Stimulated activated effector memory CD8-positive, alpha-beta T cell treated with anti-CD3 and anti-CD28 coated beads, Interleukin-12 subunit alpha, Interleukin-12 subunit beta, amount 100 ng/mL, for 72 hours (primary cell): ENCODE measurements at places on chromosomes 2 and 18.

GRCh38 chr18:43758734-43759133 lies 481.4 kb upstream of the SYT4 start:
- no peak for DNase-seq

DNA sequence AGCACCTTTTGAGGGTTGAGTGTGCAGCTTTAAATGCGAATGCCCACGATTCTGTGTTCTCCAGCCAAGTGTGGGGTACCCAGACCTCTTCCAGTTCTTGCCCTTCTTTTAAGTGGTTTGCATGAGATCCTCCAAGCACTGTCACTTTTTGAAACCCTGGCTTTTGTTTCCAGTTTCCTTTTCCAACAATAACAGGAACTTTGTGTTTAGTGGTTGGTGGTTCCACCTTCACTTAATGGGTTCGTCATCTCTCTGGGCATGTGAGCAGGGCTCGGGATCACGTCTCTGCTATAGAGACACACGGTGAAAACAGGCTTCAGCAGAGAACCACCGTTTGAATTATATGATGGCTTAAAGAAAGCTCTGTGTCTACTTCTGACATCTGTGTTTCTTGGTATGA lies 197.6 kb downstream of the LDLRAD4 start:
- no peak for DNase-seq

GRCh38 chr2:227031379-227031778 lies 132.6 kb downstream of the COL4A4 start:
- no peak for DNase-seq

- no peak for DNase-seq
These were observed 20.9 kb downstream of the CELF4 start for GRCh38 chr18:37544713-37545112.

GRCh38 chr2:94984964-94985575 lies 40.4 kb upstream of the MAL start:
- no peak for DNase-seq

- DNase-seq, result no peak
These were observed 34.6 kb upstream of the TMEM17 start for GRCh38 chr2:62540408-62541168.

DNA sequence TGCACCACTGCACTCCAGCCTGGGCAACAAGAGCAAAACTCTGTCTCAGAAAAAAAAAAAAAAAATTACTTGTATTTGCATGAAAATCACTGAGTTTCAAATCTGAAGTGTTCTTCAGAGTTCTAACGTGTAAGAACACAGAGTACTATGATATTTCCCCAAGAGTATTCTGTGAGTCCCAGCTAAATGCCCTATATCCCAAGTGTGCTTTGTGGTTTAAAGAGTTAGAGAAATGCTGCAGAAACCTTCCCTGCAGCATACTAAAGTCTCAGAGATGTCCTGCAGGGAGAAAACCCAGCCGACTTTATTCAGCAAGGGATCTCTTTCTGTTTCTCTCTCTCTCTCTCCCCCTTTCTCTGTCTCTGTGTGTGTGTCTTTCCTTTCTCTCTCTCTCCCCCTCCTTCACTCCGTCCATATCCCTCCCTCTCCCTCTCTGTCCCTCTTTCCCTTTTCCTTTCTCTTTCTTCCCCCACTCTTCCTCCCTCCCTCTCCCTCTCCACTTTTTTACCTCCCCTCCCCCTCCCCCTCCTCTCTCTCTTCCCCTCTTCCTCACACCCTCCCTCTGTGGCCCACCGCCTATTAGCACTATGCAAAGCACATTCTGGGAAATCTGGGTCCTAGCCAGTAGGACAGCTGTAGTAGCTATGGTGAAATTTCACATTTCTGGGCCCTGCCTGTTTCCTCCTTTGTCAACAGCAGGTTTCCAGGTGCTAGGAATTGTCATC lies 54.2 kb downstream of the ACTR2 start:
- DNase-seq, result no peak

DNA sequence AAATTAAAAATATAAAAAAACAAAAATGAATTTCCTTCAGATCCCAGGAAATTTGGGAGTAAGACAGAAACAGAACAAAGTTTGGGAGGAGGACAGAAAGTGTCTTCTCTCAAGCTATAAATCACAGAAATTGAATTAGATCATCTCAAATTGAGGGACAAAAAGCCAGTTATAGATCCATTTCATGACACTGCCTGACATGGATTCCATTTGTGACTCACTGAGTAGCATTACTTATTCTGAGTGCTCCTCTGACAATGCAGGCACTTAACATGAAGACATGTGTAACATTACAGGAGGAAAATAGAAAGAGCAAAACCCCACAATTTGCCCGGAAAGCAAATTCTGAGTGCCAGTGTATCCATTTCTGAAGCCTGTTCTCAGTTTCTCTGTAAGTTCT lies 63.9 kb upstream of the CREB1 start:
- no peak for DNase-seq

GRCh38 chr2:59702026-59702425 lies 851.4 kb downstream of the BCL11A start:
- no peak for DNase-seq

- DNase-seq, result no peak
These were observed 128.5 kb downstream of the METTL4 start for GRCh38 chr18:2442726-2443275.

DNA sequence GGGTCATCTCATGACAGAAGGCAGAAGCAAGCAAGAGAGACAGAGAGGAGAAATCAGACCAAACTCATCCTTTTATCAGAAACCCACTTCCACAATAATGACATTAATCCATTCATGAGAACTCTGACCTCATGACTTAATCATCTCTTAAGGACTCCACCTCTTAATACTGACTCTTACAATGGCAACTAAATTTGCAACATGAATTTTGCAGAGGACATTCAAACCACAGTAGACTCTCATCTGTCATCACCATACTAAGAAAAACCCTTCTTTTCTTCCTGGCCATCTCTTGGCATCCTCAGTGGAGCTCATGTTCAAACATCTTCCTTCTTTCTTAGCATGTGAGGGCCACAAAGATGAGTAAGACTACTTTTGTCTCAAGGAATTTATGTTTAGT lies 476.2 kb upstream of the RAB12 start:
- no peak for DNase-seq

- no peak for DNase-seq
These were observed 37.7 kb downstream of the ZC3H15 start for GRCh38 chr2:186523791-186524190.
